ENCODE measurements at places on chromosomes 3 and 15.

DNA sequence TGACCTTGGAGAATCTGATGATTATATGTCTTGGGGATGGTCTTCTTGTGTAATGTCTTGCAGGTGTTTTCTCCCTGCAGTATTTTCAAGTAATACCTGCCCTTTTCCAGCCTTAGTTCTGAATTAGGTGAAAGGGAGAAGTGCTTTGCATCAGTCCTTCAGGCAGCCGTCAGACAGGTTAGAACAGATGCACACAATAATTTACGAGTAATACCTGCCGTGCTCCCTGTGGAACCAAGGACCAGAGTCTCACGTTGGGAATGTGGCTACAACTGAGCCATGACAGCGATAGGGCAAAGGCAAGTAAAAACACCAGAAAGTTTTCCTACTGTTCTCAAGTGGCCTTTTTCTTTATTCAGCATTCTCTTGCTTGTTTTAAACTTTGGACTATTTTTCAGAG is 69.1 kb downstream of the CHCHD6 start:
- DNase-seq: no peak

DNA sequence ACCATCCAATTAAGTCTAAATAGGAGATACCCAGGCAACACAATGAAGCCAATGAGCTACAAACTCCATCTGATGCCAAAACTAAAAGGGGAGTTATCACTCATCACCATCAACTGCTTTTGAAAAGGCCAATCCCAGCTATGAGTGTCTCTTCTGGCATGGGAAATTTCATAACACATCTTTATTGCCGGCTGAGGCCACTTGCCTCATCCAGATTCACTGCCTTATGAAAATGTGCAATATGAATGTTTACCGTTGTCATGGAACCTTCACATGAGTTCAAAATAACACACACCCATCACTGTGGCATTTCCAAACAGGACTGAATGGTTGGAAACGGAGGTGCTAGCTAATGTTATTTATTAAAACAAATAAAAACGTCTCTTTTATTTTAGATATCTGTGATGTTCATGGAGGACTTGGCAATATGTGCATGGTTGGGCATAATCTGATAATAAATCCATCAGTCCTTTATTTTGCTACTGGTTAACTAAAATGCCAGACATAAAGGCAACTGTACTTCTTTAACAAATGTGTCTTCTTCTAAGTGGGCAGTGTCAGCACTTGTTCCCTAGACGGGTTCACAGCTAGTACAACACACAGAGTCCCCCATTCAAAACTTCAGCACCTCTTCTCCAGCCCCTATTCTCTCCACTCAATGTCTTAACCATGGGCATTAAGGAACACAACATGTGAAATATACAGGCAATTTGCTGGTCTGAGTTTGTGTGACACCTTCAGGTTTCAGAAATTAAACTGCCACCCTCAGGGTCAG is 143.9 kb downstream of the MAGI1 start:
- no peak for DNase-seq

GRCh38 chr15:58748040-58748851 is 1.3 kb downstream of the ADAM10 start:
- DNase-seq: no peak

- peak; percentile 34 for DNase-seq
Observed at GRCh38 chr3:29065211-29065785, 215.6 kb upstream of the RBMS3 start.

GRCh38 chr3:109224333-109224732 is 87.8 kb downstream of the C3orf85 start:
- DNase-seq: peak; percentile 8

GRCh38 chr15:38554354-38554753 is 10.3 kb downstream of the RASGRP1 start:
- no peak for DNase-seq

GRCh38 chr3:111690242-111690641 is 95.1 kb upstream of the ZBED2 start:
- no peak for DNase-seq
